ENCODE measurements at places on chromosomes 3 and 15.

GRCh38 chr3:43968465-43968864, 273.2 kb upstream of the TOPAZ1 start:
- DNase-seq, result no peak

- no peak for DNase-seq
Observed at GRCh38 chr15:73346735-73347312, 21.9 kb downstream of the HCN4 start.

DNA sequence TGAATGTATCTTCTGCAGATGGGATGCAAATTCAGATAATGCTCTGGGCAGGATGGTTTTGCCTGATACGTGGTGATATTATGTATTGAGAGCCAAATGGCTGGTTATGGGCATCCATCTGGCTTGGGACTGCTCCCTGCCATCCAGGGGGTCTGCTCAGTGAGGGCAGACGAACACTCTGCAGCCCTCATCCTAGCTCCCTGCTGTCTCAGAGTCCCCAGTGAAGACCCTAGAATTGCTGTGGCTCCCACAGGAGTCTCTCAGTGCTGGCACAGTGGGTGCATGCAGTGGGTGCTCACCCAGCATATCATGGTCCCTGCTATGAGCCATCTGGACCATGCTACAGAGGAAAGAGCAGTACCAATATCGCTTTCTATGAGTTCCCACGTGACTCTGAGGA, 10.3 kb downstream of the CX3CR1 start:
- DNase-seq, result no peak

- no peak for DNase-seq
Observed at GRCh38 chr3:110568246-110568645, 503.4 kb upstream of the NECTIN3 start.

- no peak for DNase-seq
Observed at GRCh38 chr3:139173372-139174108, 128.8 kb upstream of the PRR23C start.

GRCh38 chr3:57221883-57222282, 5.6 kb upstream of the APPL1 start:
- no peak for DNase-seq

DNA sequence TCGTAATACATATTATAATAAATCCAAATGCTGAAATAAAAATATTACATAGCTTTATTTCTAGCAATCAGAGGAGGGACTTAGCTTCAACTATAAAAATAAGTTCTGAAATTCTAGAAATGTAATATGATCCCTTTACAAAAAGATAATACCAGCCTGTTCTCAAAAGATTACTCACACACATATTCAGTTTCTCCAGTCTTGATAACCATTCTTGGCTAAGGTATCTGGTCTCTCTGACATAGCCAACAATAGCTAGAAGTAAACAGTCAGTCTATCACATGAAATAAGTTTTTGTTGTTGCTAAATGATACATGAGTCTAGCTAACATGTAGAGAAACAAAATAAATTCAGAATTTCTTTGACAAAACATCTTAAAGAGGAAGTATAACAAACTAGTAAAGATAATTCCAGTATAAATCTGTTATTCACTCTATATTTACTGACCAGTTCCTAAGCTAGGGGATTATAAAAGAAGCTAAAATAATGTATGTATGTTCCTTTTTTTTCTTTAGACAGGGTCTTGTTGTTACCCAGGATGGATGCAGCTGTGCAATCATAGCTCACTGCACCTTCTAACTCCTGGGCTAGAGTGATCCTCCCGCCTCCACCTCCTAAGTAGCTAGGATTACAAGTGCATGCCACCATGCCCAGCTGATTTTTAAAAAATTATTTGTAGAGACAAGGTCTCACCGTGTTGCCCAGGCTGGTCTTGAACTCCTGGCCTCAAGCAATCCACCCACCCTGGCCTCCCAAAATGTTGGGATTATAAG, 170.6 kb downstream of the TBL1XR1 start:
- DNase-seq, result no peak

DNA sequence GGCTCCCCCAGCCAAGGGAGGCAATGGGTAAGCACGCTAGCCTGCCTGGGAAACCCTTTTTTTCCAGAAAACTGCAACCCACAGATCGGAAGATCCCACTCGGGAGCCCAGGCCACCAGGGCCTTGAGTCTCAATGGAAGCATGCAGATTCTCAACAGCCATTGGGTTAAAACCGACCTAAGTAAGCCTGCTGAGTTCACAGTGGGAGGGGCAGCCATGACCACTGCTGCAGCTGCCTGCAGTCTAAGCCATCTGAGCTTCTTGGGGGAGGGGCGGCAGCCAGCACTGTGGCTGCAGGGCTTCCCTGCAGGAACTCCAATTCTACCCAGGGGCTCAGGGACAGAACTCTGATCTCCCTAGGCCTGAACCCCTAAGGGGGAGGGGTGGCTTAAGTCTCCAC, 82.0 kb downstream of the DPPA2 start:
- no peak for DNase-seq

DNA sequence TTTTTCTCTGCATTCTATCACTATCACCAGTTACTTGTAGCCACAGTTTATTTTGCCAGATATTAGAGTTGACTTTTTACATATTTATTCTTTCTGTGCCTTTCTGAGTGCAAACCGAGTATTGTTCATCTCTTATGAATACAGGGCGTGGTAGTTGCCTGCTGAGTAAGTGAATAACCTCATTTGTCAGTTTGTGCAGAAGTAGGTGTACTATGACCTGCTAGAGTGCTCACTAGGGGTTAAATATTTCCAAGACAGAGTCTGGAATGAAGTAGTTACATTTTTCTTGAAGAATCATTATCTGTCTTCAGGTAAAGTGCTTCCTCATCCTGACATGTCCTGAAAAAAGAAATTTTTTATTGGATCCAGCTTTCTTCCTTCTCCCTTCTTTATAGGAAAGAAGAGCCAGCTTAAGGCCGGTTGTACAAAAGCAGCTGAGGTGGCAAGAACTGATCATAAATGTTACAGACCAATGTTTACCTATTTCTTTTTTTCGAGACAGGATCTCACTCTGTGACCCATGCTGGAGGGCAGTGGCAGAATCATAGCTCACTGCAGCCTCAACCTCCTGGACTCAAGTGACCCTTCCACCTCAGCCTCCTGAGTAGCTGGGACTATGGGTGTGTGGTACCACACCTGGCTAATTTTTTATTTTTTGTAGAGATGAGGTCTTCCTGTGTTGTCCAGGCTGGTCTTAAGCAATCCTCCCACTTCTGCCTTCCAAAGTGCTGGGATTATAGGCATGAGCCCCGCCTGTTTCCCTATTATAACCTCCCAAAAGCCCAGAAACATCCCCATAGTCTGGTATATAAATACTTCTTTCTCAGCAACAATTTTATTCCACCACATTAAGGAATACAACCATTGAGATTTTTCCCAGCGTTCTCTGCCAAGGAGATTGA, 182.5 kb downstream of the TPRG1 start:
- DNase-seq, result no peak

- DNase-seq, result no peak
Observed at GRCh38 chr3:67090474-67090873, 92.4 kb downstream of the KBTBD8 start.

DNA sequence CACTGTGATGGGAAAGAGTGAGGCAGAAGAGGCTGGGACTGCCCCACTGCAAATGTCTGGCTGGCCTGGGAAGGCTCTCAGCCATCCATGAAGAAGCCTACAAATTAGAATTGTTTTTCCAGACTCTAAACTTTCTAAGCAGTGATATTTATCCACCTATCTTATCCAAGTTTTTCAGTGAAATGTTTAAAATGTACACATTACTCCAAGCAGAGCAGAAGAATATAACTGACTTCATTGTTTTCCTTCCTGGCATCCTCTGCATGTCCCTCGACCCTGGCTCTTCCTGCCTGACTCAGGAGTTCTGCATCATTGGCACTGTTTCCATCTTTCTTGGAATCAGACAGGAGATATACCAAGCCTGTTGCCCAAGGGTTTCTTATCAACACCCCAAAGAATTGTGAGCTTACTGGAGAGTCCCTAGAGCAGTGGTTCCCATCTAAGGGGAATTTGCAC, 401.5 kb upstream of the PROK2 start:
- no peak for DNase-seq

DNA sequence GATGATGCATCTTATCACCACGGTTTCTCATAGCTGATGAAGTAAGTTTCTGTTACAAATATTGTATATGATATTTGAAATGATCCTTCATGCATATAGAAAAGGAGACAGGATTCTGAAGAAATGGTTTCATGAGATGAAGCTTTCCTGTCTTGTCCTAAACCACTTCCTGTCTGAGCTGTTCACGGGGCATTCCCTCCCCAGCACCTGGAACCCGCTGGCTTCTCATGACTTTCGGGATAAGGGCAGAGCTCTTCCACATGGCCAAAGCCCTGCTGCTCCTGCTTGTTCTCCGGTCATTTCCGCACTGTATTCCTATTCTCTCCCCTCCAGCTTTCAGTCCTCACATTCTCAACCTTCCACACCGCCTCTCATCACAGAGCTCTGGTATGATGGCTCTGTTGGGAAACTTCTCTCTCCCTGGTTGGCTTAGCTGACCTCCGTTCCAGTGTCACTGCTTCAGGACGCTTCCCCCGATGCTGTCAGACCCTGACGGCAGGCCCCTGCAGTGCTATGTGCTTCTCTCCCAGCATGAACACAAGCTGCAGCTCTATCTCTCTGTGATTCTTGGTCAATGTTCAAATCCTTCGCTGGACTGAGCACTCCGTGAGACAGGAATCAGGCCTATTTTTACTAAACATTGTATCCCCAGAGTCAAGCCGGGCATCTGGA, 86.9 kb upstream of the HERC1 start:
- DNase-seq, result no peak

DNA sequence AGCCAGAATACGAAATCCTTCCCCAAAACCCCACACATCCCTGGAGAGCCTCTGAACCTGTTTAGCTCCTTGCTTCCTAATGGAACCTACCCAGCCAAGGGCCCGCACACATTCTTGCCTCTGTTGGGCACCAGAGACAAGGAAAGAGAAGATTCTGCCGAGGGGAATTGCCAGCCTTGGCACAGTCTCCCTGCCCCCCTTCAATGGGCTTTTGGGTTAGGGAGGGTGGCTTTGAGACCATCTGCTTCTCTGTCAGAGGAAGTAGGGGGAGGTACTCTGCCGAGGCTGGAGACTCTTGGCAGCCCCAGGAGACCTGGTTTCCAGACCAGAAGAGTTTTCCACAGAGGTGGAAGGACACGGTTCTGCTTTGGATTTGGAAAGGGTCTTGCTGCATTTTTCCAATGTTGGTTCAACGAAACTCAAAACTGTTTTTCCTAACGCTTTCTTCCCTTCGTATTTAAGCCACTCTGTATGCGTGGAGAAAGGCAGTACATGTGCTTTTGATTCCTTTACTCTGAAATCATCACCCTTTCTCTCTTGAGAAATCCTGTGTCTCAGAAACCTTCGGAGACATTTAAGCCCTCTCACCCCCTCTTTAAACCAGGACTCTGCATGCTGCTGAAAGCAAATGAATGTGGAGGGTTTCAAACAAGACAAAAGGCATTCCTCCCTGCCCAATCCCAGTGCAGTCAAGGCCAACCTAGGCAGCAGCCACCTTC, 78.8 kb upstream of the PRR23C start:
- DNase-seq, result no peak

- DNase-seq, result no peak
Observed at GRCh38 chr3:103712320-103713008, 1277.6 kb downstream of the ZPLD1 start.

GRCh38 chr15:76339305-76340197, 3.0 kb downstream of the ISL2 start:
- DNase-seq, result no peak

DNA sequence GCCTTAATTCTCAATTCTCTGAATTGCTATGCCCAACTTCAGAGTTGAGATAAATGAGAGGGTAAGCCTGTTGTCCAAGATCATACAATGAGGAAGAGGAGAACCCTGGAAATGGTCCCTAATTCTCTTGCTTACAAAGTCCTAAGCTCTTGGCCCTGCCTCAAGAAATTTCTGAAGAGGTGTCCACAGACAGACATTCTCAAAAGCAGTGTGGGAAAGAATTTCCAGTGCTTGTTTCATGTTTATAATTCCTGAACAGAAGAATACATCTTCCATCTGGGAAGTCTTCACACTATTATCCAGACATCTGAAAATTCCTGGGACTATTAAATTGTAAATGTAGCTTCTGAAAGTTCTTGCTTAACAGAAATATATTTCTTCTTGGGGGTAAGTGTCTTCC, 166.8 kb upstream of the LRTM1 start:
- DNase-seq, result no peak

DNA sequence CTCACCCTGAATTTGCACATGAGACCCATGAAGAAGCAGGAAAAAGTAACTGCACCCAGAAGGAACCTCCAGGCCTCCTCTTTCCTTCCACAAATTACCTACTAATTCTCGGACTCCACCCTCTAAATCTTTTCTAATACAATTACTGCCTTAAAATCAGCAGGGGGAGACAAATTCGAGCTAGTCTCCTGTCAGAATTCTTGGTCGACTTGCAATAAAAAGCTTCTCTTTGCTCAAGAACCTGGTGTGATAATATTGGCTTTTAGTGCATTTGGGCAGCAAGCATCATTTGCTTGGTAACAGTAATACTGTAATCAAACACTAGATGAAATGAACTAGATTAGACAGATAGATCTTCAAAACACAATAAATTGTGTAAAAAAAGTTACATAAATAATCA, 281.9 kb downstream of the RAP2B start:
- DNase-seq, result no peak

- DNase-seq, result peak; percentile 13
Observed at GRCh38 chr15:64443747-64444621, 16.4 kb upstream of the ZNF609 start.

DNA sequence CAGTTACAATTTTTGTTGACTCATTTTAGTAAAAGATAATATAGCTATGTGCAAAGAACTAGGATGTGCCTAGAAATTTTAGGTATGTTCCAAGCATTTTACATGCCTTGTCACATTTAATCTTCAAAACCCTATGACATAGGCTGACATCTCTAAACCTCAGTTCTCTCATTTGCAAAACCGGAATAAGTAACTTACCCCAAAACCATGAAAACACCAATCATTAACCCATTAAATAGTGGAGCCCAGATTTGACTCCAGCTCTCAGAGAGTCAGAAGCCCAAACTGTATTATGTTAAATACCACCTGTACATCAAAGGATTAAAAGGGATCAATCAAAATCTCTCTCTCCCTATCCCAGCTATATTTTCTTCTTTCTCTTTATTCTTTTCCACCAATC, 36.6 kb downstream of the GSK3B start:
- no peak for DNase-seq

- no peak for DNase-seq
Observed at GRCh38 chr15:49331442-49331841, 91.6 kb upstream of the FGF7 start.
